T-helper 2 cell (primary cell): ENCODE measurements at places on chromosomes 13 and 19.

DNA sequence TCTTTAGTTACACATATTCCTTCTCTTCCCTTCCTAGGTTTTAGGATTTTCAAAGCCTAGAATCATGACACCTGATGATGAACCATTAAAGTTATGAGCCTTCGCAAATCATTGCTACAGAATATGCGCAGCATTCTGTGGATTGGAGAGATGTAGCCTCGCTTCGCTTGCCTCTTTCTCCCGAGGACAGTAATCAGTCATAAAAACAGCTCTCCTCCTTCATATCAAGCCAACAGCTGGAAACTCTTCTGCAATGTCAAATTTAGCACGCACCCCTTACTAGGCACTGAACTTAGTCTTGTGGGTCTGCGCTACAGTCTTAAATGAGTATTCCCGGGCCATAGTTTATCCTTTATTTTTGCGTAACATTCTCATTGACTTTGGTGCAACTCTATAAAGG is 79.6 kb downstream of the DACH1 start:
- DNase-seq: no peak

DNA sequence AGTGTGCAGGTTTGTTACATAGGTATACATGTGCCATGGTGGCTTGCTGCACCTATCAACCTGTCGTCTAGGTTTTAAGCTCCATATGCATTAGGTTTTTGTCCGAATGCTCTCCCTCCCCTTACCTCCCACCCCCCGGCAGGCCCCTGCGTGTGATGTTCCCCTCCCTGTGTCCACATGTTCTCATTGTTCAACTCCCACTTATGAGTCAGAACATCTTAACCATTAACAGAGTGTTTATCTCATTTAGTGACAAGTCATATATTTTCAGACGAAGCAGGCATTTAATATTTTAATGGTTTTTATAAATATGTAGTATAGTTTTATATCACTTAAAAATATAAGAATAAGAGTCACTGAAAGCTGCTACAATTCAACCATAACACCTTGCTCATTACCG is 780.5 kb upstream of the ARGLU1 start:
- no peak for DNase-seq

DNA sequence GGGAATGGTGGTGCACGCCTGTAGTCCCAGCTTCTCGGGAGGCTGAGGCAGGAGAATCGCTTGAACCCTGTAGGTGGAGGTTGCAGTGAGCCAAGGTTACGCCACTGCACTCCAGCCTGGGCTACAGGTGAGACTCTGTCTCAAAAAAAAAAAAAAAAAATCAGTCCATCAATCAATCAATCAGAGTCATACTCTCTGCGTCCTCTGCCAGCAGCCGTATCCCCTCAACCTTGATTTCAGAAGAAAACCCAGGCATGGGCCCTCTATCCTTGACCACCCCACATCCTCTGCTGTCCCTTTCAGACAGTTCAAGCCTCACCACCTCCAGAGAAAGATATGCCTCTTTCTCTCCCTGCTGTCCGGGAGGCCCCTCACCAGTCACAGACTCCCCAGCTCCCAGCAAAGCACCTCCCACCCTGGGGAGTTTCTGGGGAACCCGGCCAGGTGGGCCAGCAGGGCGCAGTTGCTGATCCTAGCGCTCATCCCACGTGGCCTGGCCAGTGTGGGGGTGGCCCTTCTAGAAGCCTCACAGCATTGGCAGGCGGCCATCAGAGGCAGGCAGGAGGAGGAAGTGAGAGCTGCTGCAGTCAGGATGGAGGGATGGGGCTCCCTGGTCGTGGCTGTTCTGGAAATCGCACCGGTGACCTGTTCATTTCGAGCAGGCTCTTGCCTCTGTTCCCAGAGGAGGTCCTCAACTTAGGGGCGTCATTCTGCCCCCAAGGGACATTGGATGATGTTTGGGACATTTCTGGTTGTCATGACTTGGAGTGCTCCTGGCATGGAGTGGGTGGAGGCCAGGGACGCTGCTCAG is 10.2 kb upstream of the JSRP1 start:
- DNase-seq: no peak

DNA sequence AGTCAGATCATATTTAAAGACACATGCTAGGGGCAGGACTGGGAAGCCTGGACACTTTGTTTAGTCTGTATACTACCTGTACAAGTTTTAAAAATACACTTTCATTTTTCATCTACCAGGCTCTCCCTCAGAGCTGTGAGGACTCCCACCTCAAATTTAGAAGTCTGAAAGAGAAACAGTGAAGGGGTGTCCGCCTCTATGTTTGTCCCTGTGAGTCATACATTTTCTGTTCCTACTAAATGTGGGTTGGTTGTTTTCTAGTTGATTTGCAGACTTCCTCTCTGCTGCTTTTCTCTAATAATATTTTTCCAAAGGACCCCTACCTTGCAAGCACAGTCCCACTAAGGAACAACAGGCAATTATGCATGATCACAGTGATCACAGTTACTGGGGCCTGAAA is 110.5 kb downstream of the ENOX1 start:
- DNase-seq: no peak

GRCh38 chr13:36154567-36155291 is 23.5 kb upstream of the DCLK1 start:
- DNase-seq: no peak

GRCh38 chr19:40553885-40554857 is 22.5 kb upstream of the SHKBP1 start:
- DNase-seq: no peak

- no peak for DNase-seq
These were observed 2.7 kb upstream of the MAP2K7 start for GRCh38 chr19:7900931-7901330.

DNA sequence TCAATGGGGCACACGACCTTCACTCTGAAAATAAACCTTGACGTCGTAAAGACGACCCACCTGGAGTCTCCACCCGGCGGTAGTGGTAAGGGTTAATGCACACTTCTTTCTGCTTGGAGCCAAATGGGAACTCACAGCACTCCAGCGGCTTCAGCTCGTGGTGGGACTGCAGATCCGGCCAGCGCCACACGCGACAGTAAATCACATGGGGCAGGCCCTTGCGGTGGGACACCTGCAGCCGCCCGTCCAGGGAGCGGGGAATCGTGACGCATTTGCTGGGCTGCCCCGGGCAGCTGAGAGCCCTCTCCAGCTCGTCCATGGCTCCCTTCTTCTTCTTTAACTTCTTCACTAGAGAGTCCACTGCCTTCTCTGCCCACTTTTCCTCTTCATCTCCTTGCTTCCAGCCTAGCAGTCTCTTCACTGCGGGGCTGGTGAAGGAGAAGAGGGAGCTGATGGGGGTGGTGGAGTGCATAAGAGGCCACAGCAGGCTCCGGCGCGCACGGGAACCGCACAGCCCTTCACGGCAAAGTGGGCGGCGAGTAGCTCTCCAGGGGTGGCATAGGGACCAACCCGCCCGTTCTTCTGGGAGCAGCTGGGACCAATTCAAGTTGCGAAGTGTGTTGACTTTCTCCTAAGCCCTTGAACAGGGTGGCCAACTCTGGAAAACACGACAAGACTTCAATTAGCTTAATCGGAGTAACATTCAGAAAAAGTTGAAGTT is 40.7 kb downstream of the SMAD9 start:
- no peak for DNase-seq

DNA sequence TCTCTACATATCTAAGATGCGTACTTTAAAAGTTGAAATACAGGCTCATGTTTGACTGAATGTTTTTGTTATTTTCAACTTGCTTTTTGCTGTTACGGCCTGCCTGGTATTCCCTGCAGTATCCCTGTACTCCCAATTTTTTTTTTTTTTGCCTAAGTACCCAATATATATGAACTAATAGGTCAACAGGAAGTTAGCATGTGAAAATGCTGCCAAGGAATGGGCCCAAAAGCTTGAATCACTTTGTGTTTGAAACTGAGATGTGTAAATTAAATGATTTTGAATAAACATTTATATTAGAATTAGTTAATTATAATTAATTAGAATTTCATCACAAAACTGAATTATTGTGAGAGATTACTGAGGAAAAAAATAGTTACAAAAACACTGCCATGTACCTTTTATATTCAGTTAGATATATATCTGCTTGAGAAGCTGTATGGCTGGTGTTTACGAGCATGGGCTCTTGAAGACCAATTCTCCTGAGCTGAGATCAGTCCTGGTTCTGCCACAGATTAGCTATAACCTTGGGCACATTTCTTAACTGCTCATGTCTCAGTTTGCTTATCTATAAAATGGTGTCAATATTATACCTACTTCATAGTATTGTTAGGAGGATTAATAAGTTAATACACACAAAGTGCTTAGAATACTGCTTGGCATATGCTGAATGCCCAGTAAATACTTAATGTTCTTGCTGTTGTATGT is 16.0 kb downstream of the TDRD3 start:
- DNase-seq: no peak

GRCh38 chr13:75881109-75881775 is 245.1 kb downstream of the LMO7 start:
- no peak for DNase-seq

DNA sequence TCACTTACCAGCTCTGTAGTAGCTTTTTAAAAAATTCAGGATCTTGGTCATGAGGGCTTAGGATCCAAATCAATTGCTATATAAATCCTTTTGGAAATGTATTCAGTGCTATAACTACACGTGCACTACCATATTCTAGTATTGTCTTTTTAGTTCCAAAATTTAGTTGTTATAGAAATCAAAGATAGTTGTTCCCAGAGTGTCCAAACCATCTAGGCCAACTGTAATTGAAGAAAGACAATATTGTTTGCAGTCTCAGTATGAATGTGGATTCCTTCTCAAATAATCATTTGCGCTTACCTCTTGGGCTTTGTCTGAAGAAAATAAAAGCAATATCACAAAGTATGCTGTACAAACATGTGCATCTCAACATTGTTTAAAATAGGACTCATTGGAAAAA is 184.1 kb upstream of the EDNRB start:
- DNase-seq: no peak

GRCh38 chr19:47430041-47430802 is 10.9 kb upstream of the MEIS3 start:
- no peak for DNase-seq

GRCh38 chr13:93039131-93039530 is 187.5 kb upstream of the GPC6 start:
- DNase-seq: no peak

- DNase-seq: no peak
These were observed 68.8 kb downstream of the MLLT1 start for GRCh38 chr19:6210721-6211600.

GRCh38 chr19:31127134-31127967 is 221.9 kb downstream of the TSHZ3 start:
- DNase-seq: no peak

GRCh38 chr19:1275976-1276627 is 772 bp downstream of the FAM174C start:
- no peak for DNase-seq

GRCh38 chr13:75541287-75541686 is 3.6 kb upstream of the COMMD6 start:
- no peak for DNase-seq

DNA sequence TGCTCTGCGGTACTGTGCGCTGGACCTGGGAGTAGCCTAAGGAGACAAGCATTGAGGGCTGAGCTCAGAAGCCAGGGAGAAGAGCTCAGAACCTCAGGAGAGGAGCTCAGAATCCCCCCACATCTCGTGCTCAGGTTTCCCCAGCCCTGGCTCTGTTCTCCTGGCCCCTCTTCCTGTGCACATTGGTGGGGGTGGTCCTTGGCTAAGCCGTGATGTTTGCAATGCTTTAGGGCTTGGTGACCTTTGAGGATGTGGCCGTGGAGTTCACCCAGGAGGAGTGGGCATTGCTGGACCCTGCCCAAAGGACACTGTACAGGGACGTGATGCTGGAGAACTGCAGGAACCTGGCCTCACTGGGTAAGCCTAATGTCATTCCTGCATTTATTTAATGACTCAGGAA is 6.6 kb downstream of the ZNF557 start:
- no peak for DNase-seq

- no peak for DNase-seq
These were observed 44.8 kb upstream of the FNDC3A start for GRCh38 chr13:48930918-48931317.

GRCh38 chr13:99501848-99502301 is 603 bp downstream of the TM9SF2 start:
- DNase-seq: no peak

DNA sequence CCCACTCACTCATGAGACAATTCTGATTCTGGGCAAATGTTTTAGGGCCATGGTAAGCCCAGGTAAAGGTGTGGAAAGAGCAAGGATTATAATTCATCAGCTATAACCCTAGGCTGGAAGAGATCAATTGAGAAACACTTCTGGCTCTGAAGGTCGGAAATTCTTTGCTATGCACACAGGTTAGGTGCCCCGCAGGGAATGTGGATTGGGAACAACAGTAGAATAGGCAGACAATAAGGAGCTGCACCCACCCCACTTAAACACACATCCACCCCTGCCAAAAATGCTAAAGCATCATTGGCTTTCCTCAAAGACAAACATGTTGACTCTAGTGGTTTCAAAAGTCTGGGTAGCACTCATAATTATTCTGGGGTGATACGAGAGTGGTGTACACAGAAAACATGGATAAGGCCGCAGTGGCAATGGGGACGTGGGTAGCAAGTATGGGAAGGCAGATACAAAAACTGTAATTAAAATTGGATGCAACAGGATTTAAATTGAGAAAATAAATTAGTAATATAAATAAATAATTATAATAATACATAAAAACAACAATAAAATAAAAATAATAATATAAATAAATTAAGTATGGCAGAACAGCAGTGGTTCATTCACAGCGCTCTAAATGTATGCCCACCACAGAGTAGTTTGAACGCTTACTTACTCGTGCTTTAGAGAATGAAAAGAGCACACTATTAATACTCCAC is 8.6 kb downstream of the EFNB2 start:
- no peak for DNase-seq

DNA sequence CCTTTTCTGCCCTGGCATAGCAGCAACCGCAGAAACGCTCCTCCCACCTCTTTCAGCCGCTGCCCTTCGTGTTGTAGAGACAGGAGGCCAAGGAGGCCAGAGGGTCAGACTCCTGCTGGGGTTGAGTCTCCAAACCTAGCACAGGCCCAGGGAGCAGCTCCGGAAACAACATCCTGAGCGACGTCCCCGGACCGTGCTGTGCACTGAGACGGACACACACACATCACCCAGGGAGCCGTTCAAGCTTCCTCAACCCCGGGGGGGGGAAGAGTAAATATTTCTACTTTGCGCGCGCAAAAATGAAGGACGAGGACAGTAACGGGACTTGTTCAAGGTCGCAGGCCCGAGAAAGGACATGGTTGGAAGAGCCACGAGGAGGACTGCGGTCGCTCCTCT is 657 bp downstream of the ZNF550 start:
- DNase-seq: no peak

DNA sequence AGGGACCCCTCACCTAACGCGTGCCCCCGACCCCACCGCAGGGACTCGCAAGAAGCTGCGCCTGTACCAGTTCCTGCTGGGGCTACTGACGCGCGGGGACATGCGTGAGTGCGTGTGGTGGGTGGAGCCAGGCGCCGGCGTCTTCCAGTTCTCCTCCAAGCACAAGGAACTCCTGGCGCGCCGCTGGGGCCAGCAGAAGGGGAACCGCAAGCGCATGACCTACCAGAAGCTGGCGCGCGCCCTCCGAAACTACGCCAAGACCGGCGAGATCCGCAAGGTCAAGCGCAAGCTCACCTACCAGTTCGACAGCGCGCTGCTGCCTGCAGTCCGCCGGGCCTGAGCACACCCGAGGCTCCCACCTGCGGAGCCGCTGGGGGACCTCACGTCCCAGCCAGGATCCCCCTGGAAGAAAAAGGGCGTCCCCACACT is 4.7 kb upstream of the MYBPC2 start:
- no peak for DNase-seq
